ENCODE measurements at places on chromosomes 7 and 10.

DNA sequence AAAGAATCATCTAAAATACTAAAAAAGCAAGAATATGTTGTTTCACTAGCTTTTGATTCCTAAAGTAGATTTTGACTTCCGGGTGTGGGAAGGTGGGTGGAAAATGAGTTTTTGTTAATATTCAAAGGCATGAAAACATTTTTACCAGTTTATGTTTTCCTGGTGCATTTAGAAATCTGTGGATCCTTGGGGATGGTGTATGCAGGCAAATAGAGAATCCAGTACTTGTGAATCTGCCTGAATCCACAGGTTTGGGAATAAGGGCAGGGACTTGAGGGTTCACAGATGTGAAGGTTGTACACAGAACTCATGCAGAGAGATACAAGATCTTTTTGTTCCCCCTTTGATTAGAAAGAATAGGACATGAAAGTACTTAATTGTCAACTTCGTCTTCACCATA lies 22.4 kb downstream of the AUTS2 start:
- no peak for DNase-seq

DNA sequence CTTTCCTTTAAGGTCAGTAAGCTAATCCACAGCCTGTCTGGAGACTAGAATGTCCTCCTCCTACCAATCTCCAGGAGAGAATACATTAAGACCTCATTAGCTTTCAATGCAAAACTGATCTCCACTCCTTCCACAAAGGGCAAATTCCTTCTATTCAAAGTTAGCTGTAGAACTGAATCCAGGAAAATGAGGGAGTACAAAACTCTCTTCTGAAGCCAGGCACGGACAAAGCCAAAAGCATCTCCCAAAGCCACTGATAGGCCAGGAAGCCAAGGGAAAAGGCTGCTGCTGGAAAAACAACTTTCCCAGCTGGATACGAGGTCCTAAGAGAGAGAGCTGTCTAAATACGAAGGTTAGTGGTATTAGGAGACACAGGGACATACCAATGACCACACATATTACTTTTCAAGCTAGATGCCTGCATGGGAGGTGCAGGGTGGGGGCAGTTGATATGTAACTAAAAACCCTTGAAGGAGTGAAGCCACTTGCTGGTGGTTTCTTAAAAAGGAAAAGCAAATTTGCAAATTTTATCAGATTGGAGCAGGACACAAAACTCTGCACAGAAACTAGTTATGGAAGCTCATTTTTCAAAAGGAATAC lies 43.6 kb downstream of the MKX start:
- no peak for DNase-seq

GRCh38 chr10:73517166-73517888 lies 21.5 kb upstream of the PPP3CB start:
- peak; percentile 45 for DNase-seq

DNA sequence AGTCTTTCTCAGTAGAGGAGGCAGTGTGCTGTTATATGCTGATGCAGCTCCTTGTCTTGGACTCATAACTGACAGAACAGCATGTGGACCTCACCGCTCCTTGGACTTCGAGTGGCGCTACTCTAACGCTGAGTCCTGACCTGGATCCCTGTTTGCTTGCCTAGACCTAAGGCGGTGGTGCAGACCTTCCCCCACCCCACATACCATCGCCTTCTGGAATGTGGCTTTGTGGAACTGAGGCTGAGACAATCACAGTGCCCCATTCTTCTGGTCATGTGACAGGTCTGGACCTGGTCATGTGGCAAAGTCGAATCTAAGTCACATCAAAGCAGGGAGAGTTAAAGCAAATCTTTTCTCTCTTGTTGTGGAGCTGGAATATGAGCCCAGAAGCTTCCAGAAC lies 190.7 kb upstream of the MKI67 start:
- no peak for DNase-seq

- no peak for DNase-seq
Observed at GRCh38 chr7:105816954-105817615, 59.3 kb downstream of the ATXN7L1 start.

- DNase-seq: no peak
Observed at GRCh38 chr7:23211589-23211988, 29.7 kb downstream of the NUP42 start.

DNA sequence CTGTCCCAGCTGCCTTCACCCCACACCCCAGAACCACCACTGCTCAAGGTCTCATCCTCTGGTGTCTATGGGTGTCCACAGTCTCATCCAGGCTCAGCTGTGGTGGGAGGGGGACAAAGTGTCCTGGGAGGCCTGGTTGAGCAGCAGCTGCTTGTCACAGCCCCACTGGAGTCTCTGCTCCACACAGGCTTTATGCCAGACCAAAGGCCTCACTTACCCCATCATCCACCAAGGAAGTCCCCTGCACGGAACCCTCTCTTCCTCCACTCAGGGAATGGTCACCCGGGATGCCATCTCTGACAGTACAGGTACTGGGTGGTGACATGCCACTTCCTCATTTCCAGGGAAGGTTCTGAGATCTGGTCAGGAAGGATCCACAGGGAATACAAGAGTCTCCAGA lies 925.4 kb upstream of the ZNF722 start:
- no peak for DNase-seq

DNA sequence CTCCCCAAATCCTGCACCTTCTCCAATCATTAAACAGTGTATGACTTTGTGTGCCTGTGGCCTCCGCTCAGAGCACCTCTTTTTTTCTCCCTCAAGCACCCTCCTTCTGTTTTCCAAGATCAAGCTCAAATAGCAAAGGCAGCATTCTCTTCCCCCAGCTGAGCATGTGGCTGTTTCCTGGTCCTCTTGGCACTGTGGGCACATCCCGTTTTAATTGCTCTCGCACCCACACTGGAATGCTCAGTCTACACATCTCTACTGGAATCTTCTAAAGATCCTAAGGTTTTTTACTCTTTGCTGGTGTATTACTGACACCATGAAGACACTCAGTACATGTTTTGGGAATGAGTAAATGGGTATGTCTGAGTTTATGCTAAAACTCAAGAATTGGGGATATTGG lies 107.4 kb downstream of the WDFY4 start:
- DNase-seq: no peak

GRCh38 chr7:16916738-16917137 lies 35.0 kb upstream of the AGR3 start:
- no peak for DNase-seq

GRCh38 chr10:34203966-34204630 lies 611.0 kb downstream of the PARD3 start:
- DNase-seq: no peak

DNA sequence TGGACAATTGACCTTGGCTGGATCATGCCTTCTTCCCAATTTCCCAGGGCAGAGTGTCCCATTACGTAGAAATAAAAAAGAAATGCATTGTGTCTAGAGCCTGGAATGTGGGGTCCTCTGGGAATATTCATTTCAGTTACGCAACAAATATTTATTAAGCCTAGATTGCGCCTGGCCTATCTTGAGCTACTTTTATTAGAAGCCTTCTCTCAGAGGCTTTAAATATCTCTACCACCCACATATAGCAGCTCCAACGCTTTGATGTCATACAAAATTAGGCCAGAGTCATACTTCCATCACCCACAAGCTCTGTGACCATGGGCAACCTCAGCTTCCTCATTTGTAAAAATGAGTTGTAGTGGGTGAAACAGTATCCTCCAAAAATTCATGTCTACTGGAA lies 24.9 kb upstream of the CARD11 start:
- no peak for DNase-seq

GRCh38 chr10:126979311-126979710 lies 74.1 kb downstream of the DOCK1 start:
- no peak for DNase-seq

DNA sequence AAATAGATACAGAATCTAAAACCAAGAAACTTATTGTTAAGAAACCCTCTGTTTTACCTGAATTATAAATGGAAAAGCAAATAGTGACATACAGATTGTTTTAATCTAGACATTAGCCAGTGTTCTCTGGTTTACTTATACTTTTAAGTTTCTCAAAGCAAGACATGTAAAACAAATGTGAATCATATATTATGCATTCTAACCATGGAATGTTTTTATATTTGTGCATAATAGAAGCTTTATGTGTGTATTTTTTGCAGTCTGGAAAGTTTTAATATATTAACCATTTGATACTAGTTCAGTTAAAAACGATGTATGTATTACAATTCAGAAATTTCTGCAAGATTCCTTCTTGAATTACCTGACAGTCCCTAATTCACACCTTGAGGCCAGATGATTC lies 150.6 kb upstream of the TMEM72 start:
- DNase-seq: no peak

GRCh38 chr7:149071641-149072437 lies 18.7 kb downstream of the ZNF786 start:
- no peak for DNase-seq
